ENCODE measurements at places on chromosomes 16 and 17.

- no peak for DNase-seq
Measured at GRCh38 chr17:37110746-37111145, 162.0 kb downstream of the AATF start.

GRCh38 chr17:39404542-39405378 lies 3.3 kb upstream of the FBXL20 start:
- no peak for DNase-seq

- DNase-seq: no peak
Measured at GRCh38 chr17:59107306-59107670, 608 bp upstream of the TRIM37 start.

GRCh38 chr16:55622272-55622671 lies 33.5 kb upstream of the SLC6A2 start:
- no peak for DNase-seq

DNA sequence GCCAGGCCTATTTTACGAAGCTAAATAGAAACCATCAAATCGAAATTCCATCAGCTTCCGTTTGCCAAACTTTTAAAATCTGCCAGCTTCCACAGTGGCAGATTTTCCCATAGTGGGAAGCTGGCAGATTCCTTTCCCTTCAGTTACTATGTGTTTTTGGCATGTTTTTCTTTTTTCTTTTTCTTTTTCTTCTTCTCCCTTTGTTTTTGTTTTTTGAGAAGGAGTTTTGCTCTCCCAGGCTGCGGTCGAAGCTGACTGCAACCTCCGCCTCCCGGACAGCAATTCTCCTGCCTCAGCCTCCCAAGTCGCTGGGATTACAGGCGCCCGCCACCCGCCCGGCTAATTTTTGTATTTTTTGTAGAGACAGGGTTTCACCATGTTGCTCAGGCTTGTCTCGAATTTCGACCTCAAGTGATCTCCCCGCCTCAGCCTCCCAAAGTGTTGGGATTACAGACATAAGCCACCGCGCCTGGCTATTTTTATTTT lies 684 bp upstream of the CWC25 start:
- no peak for DNase-seq

DNA sequence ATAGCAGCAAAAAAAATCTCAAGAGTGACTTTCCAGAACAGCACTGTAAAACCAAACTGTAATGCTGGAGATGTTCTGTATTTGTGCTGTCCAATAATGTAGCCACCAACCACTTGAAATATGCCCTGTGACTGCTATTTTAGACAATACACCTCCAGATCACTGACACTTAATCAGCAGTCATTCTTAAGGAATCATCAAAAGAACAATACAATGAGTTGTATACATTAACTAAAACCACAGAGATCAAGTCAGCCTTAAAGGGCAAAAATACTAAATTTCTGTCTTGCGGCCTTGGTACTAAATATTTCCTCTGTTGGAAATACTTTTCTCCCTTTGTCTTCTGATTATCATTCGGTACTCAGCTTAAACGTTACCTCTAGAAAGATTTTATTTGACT lies 33.6 kb upstream of the ANKFY1 start:
- DNase-seq: no peak

DNA sequence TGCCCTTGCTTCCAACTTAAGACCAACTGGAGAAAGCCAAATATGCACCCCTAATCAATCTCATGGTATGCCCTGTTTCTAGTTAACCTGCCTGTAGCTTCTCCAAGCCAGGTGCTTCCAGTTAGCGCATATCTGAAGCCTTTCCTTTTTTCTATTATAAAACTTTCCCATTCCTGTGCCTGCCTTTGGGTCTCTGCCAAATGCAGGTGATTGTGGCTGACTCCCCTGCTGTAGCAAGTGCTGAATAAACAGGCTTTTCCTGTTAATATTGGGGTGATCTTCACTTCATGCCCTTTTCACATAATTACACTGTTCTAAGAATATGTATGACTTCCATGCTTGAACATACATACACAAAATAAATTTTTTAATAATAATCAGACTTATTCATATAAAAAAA lies 207.4 kb downstream of the TANC2 start:
- no peak for DNase-seq

GRCh38 chr17:17435323-17435722 lies 41.5 kb upstream of the MED9 start:
- no peak for DNase-seq

DNA sequence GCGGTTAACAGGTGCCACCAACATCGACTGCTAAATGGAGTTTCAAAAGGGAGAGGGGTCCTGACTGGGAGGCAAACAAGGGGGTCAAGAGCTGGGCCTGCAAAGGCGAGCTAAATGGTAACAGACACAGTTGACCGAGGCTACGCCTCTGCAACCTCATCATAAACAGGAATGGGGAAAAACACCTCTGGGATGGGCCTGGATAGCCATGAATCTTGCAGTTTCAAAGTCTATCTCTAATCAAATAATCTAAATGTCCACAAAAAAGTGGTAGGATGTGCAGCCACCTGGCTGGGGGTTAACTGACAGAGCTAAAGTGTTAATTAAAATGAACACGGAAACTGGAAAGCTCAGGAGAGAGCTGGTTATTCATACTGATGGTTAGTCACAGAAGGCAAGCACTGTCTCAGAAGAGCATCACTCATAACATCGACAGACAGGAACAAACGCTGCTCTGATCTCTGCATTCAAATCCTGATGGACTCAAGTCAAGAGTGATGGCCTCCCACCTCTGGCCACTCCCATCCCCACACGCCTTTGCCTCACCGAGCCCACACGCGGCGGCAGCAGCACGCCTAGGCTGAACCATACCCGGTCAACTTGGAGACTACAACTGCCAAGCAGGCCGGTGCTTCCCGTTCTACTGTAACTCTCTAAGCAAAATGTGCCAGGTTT lies 56.3 kb downstream of the CREBBP start:
- DNase-seq: no peak

DNA sequence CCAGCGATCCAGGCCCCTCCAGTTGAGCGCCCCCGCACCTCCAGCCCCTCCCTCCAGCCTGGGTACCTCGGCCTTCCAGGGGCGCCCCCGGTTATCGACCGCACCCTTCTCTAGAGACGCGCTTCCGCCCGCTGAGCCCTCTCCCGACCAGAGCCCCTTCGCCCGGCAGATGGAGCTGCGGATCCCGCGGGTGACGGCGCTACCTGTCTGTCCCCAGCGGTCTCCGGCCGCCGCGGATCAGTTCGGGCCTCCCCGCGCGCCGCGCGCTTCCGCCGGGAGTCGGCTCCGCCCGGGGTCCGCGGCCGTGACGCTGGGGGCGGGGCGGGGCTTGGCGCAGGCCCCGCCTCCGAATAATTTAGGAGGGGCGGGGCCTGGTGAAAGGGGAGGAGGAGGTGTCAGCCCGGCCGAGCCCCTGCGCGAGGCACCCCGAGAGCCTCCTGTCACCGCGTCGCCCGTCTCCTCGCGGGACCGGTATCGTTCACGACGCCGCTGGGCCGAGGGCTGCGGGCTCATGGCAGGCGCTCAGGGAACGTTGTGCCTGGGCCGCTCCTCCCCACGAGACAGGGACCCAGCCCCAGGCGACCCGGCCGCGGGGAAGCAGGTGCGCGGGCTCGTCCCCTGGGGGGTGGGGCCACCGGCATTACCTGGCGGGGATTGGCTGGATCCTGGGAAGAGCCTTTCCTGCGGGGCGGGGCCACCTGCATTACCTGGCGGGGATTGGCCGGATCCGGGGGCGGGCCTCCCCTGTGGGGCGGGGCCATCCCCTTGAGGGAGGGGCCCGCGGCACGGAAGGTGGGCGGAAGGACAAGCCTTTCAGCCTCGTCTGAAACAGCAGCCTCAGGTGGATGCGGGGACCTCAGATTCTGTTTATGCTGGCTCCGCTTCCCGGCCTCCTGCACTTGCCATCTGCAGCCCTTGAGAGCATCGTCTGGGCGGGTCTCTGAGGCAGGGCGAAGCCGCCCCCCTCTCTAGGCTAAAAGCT lies at the start of gene SPATA2L:
Gene SPATA2L, minus strand, starts transcription at position 281 of the 982 bp plus-strand sequence. CDS start 473 bp downstream, outside the sequence.
- DNase-seq: peak; percentile 98

DNA sequence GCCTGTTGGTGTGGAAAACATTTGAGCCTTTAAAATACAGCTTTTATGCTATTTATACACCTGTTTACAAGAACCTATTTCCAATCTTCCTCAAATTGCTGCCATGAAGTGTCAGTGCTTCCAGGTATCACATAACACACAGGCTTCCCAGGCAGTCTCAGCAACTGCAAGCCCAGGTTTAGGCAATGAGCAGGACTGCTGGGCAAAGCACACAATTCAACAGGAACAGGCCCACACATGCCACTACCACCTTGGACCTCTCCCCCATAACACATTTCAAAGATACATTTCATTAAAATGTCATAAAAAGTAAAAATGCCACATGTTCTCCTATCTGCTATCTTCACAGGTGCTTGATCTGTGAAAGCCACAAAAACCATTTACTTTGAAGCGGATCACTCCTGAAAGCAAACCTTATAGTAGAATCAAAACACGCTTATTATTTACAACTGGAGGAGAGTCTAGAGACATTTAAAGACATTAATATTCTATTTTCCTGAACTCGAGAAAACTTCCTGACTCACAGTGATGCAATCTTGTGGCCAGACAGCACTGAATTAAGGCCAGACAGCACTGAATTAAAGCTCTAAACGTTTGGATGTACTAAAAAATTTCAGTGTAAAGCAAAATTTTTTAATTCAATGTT lies 31.5 kb downstream of the ANKFY1 start:
- no peak for DNase-seq

DNA sequence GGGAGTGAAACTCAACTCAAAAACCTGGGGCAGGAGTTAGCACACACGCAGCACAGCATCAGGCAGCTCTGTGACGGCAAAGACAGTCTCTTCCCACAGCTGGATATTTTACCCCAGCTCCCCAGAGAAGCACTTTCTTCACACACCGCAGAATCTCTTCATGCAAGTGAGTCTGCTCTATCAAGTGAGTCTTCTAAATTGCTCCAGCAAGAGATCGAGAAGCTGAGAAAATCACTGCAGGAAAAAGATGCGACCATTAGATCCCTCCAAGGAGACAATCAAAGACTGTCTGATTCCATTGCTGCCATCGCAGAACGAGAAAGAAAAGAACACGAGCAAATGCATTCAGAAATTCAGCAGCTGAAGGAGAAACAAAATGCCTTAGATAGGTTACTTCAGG lies 16.9 kb upstream of the LCMT1 start:
- no peak for DNase-seq

DNA sequence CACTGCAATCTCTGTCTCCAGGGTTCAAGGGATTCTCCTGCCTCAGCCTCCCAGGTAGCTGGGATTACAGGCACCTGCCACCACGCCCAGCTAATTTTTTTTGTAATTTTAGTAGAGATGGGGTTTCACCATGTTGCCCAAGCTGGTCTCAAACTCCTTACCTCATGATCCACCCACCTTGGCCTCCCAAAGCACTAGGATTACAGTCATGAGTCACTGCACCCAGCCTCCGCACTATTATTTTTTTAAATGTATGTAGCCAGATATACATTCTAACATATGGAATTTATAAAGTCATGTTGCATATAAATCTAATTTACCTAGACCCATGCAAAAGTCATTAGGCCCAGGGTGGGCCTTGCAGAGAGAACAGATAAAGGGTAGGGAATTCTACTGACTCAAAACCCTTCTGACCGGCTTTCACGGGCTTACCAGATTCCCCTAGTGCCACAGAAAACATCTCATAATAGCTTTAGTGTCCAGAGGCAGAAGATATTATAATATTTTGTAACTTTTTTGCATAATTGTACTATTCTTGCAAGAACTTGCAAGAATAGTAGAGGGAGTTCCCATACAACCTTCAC lies 20.5 kb upstream of the HELZ start:
- no peak for DNase-seq

DNA sequence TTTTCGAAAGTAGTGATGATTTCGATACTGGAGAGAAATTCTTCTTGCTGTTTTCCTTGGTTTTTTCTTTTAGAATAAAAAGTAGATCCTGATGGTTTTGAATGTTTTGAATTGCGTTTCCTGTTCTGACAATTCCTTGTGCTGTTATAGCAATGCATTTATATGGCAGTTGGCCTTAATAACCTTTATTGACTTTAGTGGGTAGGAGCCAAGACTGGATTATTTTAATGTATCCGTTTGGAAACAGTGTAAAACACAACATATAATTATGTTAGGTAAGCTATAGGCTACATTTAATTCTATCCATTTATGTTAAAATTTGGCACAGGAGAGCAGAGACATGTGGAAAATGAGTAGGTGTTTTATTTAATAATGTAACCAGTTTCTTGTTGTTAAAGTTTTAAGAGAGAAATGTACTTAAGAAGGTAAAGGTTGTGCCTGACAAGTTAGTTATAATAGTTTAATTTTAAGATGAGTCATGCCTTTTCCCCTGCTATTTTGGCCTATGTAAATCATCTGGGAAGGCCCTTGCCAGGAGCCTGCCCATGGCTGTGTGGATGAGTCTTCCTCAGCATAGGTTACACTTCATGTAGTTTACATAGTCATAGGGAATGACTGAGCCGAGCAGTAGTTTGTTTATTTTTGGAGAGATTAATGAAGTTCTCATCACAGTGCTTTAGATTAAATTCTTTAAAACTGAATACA lies 189.9 kb downstream of the FTO start:
- DNase-seq: no peak

DNA sequence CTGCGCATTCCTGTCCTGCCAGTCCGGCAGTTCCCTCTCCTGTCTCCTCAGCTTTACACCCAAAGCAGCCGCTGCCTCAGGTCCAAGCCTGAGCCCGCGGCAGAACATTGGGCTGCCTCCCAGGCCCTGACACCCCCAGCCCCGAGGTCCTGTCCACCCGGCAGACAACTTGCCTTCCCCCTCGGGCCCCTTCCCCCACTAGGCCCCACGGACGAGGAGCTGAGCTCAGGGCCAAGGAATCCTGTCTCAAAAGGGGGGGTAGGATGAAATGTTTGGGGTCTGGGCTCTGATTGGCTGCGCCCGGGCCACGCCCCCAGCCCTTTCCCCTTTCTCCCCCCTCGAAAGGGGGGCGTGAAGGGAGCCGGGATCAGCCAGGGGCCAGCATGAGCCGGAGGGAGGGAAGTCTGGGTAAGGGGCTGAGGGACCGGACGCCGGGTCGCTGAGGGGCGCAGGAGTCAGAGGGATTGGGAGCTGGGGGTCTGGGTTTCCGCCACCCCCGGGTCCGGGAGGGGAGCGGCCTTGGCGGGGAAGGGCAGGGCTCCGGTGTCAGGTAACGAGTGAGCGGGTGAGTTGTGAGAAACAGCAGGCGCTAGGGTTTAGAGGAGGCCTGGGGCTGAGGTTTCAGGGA lies at the start of gene CTF1:
Gene CTF1, plus strand, starts transcription at position 354 of the 628 bp plus-strand sequence. Its CDS starts 30 bp downstream, at position 384.
- no peak for DNase-seq
